Non-pigmented ciliary epithelial cell (primary cell): ENCODE measurements at places on chromosomes 11 and 22.

DNA sequence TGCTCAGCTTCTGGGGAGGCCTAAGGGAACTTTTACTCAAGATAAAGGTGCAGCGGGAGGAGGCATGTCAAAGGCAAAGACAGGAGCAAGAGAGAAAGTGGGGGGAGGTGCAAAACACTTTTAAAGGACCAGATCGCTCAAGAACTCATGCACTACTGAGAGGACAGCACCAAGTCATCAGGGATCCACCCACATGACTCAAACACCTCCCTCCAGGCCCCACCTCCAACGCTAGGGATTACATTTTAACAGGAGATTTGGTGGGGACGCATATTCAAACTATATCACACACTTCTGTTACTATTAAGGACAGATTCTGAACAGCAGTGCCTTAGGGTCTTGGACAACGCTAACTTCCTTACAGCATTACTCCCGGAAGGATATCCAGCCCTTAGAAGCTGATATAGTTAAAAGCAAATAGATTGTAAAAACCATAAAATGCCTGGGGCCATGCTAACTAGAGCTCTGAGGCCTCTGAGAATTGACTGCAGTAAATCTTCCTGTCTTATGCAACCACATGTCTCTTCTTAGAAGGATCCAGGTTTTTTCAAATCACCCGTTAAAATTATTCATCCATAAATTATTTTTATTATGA, 16.7 kb upstream of the ZC3H12C start:
- no peak for DNase-seq

- DNase-seq, result peak; percentile 37
Measured at GRCh38 chr11:78380615-78381051, 37.0 kb downstream of the GAB2 start.

DNA sequence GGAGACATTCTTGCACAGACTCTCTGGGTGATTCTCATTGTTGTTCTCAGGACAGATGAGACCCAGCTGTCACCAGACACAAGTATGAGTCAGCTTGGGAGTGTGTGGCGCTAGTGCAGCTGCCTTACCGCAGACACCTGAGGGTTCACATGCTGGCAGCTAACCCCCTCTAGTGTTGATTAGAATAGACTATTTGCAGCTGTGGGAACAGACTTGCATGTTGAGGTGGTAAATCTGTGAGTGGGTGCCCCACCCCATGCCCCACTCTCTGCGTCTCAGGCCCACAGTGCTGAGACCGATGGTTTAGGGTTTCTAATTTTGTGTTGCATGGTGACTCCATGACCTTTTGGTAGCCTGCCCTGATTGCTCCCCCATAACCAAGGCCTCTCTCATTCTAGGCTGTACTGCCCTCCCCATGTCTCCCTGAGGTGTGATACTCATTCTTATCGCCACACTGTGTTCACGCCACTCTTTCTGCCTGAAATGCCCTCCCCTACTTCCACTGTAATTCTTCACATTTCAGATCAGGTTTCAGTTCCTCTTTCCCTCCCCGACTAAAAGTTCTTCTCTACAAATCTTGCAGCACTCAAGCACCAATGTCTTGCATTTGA, 73.7 kb upstream of the KIRREL3 start:
- no peak for DNase-seq

GRCh38 chr11:121890377-121890776, 225.6 kb downstream of the BLID start:
- DNase-seq, result peak; percentile 78

- DNase-seq, result no peak
Measured at GRCh38 chr22:18087350-18087855, 9.6 kb downstream of the PEX26 start.

DNA sequence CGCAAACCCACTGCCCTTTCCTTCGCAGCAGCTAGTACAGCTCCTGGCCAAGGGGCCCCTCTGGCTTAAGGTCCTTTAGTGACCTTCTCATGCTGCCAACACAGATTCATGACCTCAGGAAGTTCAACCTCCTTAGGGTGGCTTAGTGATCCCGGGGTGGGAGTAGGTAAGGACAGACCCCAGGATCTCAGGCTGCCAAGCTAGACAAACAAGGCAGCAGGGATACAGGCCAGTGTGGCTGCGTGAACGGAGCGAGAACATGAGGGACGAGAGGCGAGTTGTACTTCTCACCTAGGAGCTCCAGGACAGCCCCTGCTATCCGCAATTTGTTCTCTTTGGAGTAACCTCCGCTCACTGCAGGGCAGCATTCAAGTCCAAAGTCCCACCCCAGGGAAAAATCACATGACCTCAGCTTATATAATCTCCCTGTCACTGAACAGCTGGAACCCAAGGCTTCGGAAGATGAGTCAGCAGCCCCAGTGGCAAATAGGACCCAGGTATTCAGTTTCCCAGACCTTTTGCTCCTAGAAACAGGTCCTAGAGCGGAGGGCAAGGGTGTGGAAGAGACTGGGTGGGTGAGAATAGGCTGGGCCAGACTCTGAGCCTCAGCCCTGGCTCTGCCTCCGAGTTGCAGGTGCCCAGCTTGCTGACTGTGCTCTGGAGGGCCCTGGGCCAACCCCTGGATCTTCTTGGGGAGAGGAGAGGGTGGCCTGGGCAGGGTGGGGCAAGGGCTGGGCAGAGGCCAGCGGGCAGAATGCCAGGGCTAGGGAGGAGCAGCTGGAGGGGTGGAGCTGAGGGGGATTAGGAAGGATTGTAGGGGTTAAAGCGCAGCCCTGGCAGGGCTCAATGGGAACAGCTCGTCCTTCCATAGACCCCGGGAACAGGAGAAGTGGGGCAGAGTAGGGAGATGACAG, 13.1 kb downstream of the USP2 start:
- no peak for DNase-seq

- no peak for DNase-seq
Measured at GRCh38 chr22:37518509-37519267, 527 bp downstream of the CARD10 start.

DNA sequence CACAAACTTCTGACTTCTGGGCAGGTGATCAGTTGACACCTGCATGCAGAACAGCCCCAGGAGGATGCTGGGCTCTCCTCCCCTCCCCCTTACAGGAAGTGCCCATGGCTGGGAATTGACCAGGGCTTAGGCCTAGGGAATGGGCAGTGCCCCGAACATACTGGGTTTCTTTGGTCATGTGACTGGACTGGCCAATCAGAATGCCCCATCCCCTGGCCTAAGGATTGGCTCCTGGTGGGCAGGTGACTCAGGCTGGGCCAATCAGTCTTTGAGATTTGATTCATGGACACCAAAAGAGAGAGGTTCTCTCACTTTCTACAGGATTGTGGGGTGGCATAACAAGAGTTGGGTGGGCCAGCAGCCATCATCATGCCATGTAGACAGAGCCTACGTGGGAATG, 37.1 kb downstream of the MCM5 start:
- DNase-seq, result no peak

DNA sequence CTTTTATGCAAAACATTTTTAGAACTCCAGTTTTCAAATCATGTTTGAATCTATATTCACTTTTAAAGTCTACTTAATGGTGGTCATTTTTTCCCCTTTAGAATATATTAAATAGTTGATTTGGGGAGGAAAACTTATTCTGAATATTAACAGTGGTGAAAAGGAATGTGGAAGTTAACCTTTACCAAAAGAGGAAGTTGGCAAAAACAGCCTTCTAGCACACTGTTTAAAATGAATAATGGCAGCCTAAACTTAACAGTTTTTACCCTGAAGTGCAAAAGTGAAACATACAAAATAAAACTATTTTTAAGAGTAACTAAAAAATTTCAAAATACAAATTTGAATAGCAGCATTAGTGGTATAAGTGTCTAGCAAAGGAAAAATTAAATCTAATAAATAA, 86.4 kb downstream of the GRK3 start:
- DNase-seq, result no peak

DNA sequence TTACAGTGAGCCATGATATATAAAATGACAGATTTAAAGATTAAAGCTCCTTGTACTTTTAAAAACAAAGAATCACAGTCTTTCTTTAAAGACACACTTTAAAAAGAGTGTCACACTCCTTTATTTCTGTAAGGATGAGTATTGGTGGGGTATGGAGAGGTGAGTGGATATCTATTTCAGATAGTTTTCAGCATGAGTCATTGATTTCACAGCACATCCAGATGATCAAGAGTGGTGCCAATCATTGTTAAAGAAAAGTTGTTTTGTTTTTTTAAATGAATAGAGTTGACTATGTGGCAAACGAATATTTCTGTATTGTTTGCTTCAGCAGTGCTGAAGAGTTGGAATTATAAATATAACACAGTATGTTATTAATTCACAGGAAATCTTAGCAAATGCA, 52.5 kb downstream of the FAR1 start:
- no peak for DNase-seq

DNA sequence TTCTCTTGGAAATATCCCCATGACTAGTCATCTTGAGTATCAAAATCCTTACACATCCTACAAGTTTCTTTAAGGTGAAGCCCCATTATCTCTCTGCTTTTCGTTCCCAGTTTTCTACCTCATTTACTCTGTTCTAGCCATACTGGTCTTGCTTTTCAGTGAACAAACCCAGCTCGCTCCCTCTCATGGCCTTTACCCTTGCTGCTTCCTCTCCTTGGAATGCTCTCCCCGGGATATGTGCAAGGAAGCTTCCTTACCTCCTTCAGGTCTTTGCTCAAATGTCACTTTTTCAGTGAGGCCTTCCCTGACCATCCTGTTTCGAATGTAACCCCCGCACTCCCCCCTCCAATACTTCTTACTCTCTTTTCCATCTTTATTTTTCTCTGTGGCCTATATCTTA, 331.8 kb downstream of the DYNC2H1 start:
- DNase-seq, result no peak

- DNase-seq, result no peak
Measured at GRCh38 chr11:90855531-90855930, 632.7 kb upstream of the CHORDC1 start.

DNA sequence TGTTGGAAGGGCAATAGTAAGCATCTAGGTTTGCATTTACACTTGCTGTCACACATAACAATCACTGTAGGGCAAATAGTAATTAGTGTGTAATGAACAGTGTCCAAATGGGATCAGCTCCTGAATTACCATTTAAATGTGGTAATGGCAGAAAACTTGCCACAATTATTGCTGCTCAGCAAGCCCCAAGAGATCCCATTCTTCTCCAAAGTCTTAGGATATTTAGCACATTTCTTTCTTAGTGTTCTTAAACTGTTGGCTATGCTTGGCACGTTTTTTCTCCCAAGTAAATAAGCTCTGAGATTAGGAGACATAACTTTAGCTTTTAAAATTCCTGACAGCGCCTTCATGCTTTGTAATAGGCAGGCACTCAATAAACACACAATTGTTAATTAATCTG, 1037.0 kb downstream of the DLG2 start:
- no peak for DNase-seq

GRCh38 chr11:72672597-72673238, 1.5 kb downstream of the PDE2A start:
- no peak for DNase-seq

- DNase-seq, result no peak
Measured at GRCh38 chr11:93845181-93846092, 5.0 kb downstream of the VSTM5 start.

- no peak for DNase-seq
Measured at GRCh38 chr11:12741671-12742216, 67.5 kb downstream of the TEAD1 start.

GRCh38 chr11:64862987-64863390, 15.4 kb downstream of the EHD1 start:
- DNase-seq, result no peak

GRCh38 chr22:28864878-28865596, 18.3 kb upstream of the ZNRF3 start:
- no peak for DNase-seq

- DNase-seq, result no peak
Measured at GRCh38 chr11:18066626-18067025, 20.6 kb upstream of the TPH1 start.

DNA sequence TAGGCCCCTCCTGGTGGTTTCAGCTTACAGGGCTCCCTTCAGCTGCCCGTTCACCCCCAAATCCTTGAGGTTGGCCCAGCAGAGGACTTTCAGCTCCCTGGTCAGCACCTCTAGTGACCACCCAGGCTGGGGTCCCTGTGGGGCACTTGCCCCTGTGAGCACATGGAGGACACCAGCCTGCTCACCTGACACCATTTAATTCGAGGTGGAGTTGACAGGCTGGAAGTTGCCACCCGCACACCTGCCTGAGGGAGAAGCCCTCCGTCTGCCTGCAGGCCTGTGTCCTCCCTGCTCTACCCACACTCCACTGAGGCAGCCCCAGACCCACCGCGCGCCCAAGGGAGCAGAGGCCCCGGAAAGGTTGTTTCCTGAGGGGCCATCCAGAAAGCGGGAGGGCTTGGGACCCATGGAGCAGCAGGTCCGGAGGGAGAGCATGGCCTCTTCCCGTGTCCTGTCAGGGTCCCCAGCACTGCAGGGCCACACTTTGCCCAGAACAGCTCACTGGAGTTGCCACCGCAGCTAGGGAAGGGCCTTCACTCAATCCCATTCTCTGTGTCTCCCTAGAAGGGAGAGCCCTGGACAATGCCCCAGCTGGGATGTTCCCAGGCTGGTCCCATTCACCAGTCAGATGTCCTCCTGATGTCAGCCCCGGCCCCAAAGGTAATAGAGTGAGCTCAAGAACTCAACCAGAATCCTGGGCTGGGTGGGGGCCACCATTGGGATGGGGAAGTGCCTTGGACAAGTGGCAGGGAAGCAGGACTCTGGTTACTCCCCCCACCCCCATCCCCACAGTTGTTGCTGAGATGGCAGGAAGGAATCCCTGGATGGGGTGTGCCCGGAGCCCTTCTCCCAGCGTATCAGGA, 82.4 kb downstream of the MED15 start:
- DNase-seq, result no peak

GRCh38 chr11:121091492-121092152, 9.4 kb upstream of the TECTA start:
- DNase-seq, result no peak

GRCh38 chr11:130916238-130916855, at the start of gene SNX19:
TSS of gene SNX19 (minus strand) at chr11:130916479. CDS start at chr11:130915939, 540 bp downstream.
- DNase-seq, result no peak

DNA sequence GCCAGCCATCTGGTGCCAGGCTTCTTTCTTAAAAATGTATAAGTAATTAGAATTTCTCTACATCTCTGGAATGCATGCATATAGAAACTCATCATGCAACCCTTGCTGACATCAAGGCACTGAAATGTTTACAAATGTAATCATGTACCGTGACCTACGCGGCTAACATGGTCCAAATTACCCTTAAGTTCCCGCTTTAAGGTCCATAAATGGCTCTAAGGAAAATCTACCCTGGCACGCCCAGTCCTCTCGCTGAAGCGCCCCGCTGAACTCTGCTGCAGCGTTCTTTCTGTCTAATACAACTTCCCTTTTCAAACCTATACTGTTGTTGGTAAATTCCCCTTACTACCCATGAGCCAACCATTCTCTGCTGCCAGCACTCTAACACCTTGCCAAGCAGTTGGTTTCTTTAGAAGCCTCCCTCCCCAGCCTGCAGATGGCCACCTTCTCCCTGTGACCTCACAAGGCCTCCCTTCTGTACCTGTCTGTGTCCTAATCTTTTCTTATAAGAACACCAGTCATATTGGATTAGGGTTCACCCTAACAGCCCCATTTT, 13.5 kb upstream of the HMOX1 start:
- no peak for DNase-seq

GRCh38 chr11:116504541-116505297, 268.1 kb downstream of the BUD13 start:
- no peak for DNase-seq
